Stimulated activated CD4-positive, alpha-beta T cell treated with anti-CD3 and anti-CD28 coated beads, TNF-alpha, amount 100 ng/mL, for 1 hour (primary cell): ENCODE measurements at places on chromosomes 1 and 21.

DNA sequence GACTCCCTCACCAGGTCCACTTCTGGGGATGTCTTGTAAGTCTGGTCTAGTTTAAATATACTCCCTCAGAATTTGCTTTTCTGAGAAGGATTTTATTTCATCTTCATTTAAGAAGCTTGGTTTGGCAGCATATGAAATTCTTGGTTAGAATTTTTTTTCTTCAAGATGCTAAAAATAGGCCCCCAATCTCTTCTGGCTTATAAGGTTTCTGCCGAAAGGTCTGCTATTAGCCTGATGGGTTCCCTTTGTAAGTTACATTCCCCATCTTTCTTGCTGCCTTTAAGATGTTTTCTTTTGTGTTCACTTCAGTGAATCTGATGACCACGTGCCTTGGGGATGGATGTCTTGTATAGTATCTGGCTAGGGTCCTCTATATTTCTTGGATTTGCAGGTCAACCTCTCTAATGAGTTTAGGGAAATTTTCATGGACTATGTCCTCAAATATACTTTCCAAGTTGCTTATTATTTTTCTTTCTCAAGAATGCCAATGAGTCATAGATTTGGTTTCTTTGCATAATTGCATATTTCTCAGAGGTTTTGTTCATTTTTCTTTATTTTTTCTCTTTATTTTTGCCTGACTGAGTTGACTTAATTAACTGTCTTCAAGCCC is 19.4 kb downstream of the TCP10L start:
- no peak for DNase-seq

DNA sequence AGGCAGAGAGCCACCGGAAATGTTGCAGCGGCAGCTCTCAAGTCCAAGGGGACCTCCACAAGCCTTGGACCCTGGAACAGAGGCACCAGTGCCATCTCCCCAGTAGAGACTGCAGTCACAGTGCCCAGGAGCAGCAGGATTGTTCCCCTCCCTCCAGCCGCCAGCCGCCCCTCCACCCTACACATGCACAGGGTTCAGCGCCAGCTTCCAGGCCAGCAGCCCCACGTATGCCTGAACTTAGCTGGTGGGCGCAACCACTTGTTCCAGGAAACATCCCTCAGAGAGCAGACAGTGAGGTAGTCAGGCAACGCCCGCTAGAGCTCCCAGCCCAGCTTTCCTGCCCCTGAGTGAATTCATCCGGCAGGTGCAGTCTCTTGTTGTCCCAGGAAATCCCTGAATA is 1098.1 kb upstream of the NCAM2 start:
- no peak for DNase-seq

GRCh38 chr21:38179511-38179910 is 77.3 kb upstream of the KCNJ15 start:
- DNase-seq = no peak

DNA sequence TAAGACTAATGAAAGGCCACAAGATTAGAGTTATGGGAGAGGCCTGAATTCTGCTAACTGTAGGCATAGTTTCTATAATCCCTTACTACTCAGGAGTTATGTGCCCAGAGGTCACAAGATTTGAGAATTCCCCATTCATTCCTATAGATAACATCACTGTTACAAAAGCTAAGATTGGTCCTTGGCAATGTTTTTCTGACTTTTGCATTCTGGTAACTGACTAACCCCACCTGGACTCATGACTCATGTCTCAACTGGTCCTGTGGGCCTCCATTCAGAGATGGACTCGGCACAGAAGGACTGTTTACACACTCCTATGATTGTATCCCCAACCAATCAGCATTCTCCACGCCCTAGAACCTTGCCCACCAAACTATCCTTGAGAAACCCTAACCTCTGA is 249.0 kb upstream of the ZP4 start:
- no peak for DNase-seq

DNA sequence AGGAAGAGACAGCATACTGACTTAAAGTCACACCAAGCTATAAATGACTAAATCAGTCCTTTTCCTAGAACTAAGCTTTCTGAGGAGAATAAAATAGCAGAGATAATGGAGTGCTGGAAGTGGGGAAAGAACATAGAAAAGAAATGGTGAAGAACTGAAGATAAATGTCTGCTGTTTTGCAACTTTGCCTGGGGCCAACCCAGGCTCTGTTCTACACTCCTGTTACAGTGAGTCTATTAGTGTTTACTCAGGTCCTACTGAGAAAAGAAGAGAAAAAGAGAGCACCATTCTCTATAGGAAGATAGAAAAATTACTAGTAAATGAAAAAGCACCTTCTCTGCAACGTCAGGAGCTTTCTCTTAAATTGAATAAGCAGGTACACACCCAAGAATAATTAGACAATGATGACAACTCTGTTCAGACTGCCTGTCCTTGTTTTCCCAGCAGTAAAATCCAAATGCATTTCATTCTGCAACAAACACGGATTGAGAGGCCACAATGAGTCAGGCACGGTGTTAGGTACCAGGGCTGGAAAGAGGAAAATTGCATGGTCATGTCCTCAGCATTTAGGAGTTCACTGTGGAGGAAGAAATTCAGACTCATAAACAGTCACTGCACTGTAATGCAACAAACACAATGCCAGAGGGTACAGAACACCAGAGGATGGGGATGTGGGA is 139.4 kb upstream of the CAMK1G start:
- DNase-seq = no peak

- DNase-seq = no peak
Observed at GRCh38 chr1:48405400-48405799, 66.6 kb downstream of the SPATA6 start.

DNA sequence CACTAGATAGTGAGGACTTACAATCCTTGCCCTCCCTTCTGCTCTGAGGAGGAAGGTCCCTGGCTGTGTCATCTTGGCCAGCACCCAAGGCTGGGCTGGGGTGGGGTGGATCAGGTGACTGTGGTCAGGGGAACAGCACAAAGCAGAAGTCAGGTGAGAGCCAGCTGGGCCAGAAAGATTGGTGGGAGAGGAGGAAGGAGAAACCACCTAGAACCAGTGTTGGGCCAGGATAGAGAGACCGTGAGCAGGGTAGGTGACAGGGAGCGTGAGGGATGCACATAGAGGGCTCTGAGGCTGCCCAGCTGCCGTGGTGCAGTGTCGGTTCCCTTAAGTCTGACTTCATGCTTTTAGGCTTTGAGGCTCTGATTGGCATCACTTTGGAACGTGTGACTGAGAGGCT is 22.7 kb downstream of the NCF2 start:
- DNase-seq = no peak

- no peak for DNase-seq
Observed at GRCh38 chr1:56028911-56029310, 550.5 kb downstream of the PLPP3 start.

- no peak for DNase-seq
Observed at GRCh38 chr21:16241479-16241963, 511.7 kb downstream of the USP25 start.

GRCh38 chr1:47883963-47884362 is 113.2 kb downstream of the TRABD2B start:
- DNase-seq = no peak

DNA sequence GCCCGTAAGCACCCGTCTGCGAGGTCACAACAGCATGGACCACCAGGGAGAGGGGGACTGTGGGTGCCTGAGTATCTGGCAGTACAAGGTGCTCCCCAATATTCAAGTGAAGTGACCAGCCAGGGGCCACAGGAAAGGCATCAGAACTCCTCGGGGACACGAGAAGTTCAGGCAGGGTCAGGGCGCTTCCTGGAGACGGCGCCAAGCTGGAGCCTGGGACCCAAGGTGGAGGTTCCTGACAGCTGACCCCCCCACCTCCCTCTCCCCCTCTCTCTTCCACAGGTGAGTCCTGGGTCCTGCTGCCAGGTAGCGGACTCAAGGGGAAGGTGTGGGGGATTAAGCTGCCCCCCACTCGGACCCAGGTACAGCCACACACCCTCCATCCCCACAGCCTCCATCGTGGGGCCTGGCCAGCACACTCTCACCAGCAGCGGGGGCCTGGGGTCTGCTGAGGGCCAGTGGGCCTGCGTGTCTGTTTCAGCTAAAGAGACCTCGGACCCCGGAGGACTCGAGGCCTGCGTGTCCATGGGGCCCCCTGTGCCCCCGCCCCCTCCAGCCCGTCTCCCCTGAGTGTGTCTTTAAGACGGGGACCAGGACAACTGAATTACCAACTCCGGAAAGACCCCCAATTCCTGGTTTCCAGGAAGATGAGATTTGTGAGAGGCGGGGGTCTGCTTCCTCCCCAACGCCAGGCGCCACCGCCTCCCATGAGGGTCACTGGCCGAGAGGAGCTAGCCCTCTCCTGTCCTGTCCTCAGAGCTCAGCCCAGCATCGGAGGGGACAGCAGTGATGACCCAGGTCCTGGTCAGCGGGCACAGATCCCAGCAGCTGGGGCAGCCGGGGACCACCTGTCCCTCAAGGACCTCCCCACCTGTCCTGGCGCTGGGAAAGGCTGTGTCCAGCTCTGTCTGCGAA is 6.2 kb downstream of the TNFRSF18 start:
- DNase-seq = no peak

DNA sequence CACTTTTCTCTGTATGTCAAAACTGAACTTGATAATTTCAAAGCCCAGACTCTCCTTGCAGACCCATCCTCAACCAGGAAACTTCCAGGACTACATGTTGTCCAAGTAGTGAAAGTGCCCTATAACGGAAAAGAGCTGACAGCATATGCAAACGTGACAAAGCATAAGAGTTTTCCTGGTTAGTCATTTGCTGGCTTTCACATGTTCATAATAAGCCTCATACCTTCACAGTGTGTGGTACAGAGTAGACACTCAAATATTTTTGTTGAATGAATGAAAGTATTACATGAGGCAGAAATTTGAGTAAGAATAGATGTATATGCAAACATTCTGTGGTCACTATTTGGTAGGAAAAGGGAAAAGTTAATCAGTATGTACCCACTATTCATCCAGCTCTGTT is 473.3 kb downstream of the MRPL39 start:
- DNase-seq = no peak

GRCh38 chr1:92839442-92839841 is 7.6 kb downstream of the RPL5 start:
- no peak for DNase-seq

GRCh38 chr1:114250683-114251572 is 97.3 kb upstream of the SYT6 start:
- no peak for DNase-seq

DNA sequence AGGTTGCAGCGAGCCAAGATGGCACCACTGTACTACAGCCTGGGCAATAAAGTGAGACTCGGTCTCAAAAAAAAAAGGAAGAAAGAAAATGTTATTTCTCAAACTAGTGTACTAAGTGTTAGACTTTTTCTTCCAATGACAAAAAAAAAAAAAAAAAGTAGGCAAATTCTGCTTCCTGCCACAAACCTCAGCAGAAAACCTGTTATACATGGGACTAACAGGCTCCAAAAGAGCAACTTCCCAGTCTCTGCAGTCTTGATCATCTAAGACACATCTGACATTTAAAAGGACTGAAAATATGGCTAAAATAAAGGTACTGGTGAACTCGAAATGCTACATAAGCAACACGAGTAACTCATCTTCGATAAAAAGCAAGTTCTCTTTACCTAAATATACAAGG is 59.6 kb downstream of the HSF2BP start:
- no peak for DNase-seq

DNA sequence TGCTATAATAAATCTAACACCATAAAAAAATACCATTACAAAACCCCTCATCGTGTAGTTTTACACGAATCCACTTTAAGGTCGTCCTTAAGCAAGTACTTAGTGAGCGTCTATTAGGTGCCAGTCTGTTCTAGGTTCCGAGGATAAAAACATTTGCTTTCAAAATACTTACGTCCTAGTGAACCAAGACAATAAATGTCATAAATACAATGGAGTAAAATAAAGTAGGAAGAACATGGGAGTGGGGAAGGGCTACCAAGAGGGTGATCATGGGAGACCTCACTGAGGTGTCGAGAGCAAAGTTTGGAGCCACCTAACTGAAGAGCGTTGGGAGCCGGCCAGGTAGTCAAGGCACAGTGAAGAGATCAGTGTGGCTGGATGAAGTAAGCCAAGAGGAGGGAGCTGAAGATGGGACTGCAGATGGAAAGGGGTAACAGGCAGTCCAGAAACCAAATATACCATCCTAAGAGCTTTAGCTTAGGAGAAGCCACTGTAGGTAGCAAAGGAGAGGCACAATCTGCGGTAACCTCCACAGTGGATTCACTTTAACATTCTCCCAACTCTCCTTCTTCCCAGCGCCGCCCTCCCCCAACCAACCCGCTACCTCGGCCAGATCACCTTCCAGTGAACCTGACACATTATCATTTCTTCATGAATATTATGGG is 684 bp downstream of the LTN1 start:
- no peak for DNase-seq

- no peak for DNase-seq
Observed at GRCh38 chr1:184219414-184219813, 167.4 kb upstream of the C1orf21 start.

DNA sequence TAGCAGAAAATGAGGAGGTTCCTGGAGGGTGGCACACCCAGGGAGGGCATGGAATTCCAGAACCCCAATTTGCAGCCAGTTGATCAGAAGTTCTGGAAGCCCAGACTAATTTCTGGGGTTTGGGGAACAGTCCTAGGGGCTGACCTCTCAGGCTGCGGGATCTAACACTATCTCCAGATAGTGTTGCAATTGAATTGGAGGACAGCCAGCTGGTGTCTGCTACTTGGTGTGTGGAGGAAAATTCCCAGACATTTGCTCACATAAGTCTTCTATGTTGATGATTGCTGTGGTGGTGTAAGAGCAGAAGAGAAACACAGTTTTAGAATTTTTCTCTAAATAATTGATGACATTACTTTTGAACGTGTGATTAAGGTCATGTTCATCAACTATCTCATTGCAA is 154.3 kb upstream of the RNPC3 start:
- no peak for DNase-seq

DNA sequence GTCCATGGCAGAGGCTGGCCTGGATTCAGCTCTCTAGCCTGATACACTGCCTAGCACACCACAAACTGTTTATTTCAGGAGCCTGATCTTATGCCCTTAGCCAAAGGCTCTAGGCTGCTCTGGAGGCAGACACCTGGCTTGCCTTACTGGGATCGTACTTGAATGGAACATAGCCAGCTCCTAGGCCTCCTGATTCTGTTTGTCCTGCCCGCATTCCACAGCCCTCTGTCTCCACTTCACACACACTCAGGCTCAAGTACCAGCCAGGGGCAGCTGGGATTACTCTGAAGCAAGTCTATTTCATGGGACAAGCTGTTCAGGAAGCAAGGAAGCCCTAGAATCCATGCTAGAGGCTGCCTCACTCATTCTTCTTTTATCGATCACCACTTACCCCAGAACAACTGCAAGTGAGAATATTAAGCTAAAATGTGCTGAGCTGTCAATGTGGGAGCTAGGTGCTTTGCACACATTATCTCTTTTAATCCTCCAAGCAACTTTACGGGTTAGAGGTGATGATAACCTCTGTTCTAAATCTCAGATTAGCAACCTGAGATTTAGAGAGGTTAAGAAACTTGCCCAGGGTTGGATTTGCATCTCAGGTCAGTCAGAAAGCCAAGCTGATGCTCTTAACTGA is 31.1 kb upstream of the CYP4B1 start:
- DNase-seq = no peak
